SJSA1 (cell line): ENCODE measurements at places on chromosomes 4 and X. TPM values are rescaled to one million over a fixed set of nuclear protein-coding genes. Genes with fewer than 3 reads are reported as not detected.

DNA sequence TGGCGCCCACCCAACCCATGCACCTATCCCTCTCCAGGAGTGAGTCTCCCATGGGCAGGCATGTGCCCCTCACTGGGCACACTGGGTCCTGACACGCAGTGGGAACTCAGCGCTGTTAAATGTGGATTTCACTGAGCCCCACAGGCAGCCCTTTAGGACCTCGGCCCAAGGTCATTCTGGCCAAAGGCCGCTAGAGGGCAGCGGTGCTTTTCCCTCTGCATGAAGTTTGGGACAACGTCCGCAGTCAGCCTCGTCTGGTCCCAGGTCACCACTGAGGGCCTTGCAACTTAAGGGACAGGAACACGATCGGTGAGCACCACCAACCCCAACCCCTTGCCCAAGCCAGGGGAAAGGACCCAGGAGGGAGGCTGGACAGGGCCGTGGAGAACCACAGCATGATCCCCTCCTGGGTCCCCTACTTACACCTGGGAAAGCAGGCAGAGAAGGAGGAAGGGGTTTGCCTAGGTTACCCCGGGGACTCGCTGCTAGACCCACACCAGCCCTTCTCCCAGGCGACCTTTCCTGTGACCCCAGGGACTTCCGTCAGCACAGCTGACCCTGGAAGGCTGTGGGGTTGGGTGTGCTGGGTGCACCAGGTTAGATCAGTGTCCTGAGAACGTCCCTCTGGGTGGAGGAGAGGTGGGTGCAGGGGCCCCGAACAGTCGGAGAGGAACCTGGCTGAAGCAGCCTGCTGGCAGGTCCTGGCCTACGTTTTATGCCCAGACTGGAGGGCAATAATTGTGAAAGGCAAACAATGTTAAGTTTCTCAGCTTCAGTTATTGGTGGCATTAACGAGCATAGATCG is 24.0 kb downstream of the CYTL1 start:
- DNase-seq: peak; percentile 25

DNA sequence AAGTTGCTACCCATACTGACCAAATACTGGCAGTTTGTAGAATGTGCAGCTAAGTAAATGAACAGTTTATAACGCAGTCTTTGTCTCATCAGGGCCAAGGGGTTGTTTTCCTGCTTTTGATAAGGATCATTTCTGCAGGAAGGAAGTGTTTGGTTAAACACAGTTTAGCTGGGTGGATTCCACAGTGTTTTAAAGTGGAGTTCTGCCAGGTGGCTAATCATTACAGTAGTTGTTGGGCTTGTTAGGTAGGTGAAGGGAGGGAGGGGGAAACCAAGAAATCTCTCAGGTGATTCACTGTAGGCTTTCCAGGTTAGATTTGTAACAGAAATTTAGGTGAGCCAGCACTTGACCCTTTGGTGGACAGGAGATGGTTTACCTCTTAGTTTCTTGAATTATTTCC is 58.1 kb downstream of the FNIP2 start:
- DNase-seq: no peak

DNA sequence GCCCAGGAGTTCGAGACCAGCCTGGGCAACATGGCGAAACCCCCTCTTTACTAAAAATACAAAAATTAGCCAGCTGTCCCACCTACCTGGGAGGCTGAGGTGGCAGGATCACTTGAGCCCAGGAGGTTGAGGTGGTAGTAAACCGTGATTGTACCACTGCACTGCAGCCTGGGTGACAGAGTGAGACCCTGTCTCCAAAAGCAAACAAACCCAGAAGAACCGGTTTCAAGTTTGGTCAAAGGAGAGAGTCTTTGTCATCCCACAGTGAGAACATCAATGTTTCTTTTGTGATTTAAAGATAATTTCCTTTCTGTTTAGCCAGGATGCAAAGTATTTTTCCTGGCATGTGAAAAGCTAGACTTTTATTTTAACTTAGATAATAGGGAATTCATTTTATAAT is 26.7 kb downstream of the PDK3 start:
- DNase-seq: no peak

GRCh38 chrX:6257025-6257424 is 28.4 kb upstream of the NLGN4X start:
- DNase-seq: no peak

GRCh38 chr4:153062652-153063168 is 126.6 kb downstream of the FHDC1 start:
- DNase-seq: no peak

DNA sequence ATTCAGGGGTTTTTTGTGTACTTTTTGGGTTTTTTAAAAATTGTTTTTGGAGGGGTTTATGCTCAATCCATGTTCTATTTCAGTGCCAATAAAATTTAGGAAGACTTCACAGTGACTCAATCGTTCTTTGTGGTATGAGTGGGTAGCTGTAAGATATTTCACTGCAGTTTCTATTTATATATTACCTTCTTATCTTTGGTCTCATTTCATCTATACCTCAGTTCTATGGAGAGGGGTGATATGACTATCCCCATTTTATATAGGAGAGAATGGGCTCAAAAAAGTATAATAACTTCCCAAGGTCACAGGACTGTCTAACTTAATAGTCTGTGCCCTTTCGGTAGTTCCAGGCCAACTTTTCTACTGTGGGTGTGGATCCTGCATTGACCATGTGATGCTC is 74.4 kb downstream of the MSN start:
- no peak for DNase-seq

- no peak for DNase-seq
These were observed 79.7 kb upstream of the GNPDA2 start for GRCh38 chr4:44806071-44806470.

DNA sequence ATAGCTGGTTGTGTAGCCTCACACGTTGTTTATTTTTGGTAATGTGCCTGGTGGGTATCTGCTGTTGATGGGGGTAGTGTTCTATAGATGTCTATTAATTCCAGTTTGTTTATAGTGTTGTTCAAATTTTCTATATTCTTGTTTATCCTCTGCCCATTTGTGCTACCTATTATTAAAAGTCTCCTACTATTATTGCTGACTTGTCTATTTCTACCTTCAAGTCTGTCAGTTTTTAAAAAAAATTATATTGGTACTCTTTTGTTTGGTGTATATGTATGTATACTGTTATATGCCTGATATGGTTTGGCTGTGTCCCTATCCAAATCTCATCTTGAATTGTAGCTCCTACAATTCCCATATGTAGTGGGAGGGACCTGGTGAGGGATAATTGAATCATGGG is 578.6 kb downstream of the PCDH7 start:
- DNase-seq: no peak

DNA sequence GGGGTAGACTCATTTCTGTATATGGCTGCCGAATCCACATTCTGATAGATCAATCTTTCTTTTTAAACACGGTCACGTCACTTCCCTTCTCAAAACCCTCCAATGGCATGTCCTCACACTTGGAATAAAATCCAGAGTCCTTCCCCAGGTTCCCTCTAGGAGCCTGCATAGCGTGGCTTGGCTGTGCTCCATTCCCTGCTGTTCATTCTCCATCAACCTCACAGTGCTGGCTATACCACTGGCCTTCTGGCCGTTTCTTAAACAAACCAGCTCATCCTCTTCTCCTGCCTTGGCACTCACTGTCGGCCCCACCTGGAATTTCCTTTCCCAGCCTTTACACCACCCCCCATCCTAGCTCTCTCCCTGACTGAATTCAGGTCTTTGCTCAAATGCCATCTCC is 77.1 kb downstream of the RBM47 start:
- DNase-seq: no peak

DNAAF6 gene
- total RNA-seq: not detected in 2 replicates

CCDC149 gene
- 3.2 and 4.3 TPM in 2 replicates for total RNA-seq

SSX4 gene
- 0.11 TPM in 1 of 2 replicates, not detected in the other for total RNA-seq
